ENCODE measurements at places on chromosomes 1 and 21.

GRCh38 chr1:91764471-91765115, 121.4 kb downstream of the TGFBR3 start:
- DNase-seq: no peak

GRCh38 chr21:33312121-33312520, 12.6 kb upstream of the IFNAR1 start:
- DNase-seq: no peak

GRCh38 chr1:229164348-229164747, 106.6 kb upstream of the RAB4A start:
- no peak for DNase-seq

DNA sequence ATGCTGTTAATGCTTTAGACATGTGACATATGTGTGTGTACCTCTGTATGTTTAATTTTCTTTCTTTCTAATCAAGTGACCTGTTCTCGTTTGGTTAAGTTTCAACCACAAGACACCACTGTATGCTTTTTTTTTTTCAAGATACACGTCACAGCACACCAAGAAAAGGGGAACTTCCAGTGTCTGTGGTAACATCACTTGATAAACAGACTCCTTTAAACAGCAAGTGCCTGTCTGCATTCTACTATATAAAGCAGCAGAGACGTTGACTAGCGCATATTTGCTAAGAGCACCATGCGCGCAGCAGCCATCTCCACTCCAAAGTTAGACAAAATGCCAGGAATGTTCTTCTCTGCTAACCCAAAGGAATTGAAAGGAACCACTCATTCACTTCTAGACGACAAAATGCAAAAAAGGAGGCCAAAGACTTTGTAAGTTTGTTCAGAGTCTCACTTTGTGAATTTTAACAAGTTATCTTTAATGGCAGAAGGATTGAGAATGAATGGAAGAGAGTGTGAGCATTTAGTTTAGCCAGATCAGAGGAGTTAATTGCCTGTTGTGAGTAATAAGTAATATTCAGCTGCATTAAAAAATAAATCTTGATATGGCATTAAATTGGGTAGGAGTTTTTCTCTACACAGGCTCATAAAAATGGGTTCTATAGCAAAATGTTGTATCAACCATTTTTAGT, at the start of gene RGS1:
RGS1 (plus strand) TSS at position 275 of the 691 bp plus-strand sequence; CDS start at position 295, 20 bp downstream.
- DNase-seq: no peak

GRCh38 chr1:67735206-67735605, 50.2 kb downstream of the GADD45A start:
- no peak for DNase-seq

GRCh38 chr1:230901671-230902070, 33.4 kb upstream of the C1orf198 start:
- no peak for DNase-seq

- no peak for DNase-seq
These were observed 36.0 kb downstream of the GPR3 start for GRCh38 chr1:27428316-27429028.

DNA sequence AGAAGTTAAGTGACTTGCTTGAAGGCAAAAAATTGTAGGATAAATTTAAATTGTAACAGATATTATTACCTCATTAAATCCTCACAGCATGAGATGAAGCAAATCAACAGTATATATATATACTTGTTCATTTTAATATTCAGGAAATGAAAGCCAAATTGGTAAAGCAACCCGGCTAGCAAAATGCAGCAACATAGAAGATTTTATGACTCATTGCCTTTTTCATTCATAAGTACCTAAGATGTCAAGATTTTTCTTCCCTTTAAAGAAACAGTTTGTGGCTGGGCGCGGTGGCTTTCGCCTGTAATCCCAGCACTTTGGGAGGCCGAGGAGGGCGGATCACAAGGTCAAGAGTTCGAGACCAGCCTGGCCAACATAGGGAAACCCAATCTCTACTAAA, 190.5 kb upstream of the NRIP1 start:
- DNase-seq: no peak

GRCh38 chr1:9143250-9143649, 14.3 kb upstream of the GPR157 start:
- DNase-seq: peak; percentile 36

- DNase-seq: no peak
These were observed 30.2 kb downstream of the LPAR3 start for GRCh38 chr1:84862810-84863251.

DNA sequence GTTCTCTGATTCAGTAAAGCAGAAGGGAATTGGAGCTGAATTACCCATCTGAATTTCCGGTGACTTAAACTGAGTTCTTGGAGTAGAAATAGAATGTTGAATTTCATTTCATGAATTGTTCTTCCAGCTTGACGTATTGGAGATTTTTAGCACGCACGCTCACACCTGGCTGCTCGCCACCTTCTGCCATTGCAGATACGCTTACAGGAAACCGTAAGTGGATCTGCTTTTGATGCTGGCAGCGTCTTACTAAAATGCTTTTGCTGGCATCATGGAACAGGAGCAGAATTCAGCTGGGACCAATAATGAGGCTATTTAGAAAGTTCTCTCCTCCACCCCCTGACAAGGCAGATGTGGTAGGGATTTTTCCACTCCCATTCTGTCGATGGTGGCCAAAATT, 17.7 kb upstream of the ELAVL4 start:
- no peak for DNase-seq

GRCh38 chr1:9101510-9102146, 27.3 kb downstream of the GPR157 start:
- peak; percentile 69 for DNase-seq

- no peak for DNase-seq
These were observed 64.2 kb downstream of the IRF2BP2 start for GRCh38 chr1:234545517-234546386.

DNA sequence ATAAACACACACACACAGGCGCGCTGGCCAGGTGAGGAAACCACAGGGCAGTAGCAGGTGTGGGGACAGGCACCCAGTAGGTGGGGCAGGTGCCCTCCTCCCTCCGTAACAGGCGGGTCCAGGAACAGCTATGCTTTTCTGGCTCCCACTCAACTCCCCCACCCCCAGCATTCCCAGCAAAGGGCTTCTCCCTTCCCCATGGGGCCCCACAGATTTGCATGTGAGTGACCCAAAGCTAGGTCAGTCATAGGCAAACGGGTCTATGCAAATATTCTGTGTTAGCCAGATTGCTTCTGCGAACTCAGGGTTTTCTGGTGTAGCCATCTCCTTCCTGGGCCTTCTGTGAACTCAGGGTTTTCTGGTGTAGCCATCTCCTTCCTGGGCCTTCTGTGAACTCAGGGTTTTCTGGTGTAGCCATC, 114.2 kb downstream of the SIK1 start:
- no peak for DNase-seq

DNA sequence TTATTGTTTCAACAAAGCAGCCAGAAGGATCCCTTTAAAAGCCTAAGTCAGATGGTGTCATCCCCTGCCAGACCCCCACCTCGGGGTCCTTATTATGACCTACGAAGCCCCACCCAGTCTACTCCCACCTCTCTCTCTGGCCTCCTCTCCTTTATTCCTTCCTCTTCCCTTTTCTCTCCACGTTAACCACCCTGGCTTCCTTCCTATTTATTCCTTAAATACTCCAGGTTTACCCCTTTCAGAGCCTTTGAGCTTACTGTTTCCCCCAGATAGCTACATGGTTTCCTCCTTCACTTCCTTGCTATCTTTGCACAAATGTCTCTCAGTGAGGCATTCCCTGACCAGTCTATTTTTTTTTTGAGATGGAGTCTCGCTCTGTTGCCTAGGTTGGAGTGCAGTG, 12.0 kb upstream of the SLC9A1 start:
- DNase-seq: no peak

GRCh38 chr21:32112195-32112594, 166.7 kb downstream of the MIS18A start:
- DNase-seq: no peak

DNA sequence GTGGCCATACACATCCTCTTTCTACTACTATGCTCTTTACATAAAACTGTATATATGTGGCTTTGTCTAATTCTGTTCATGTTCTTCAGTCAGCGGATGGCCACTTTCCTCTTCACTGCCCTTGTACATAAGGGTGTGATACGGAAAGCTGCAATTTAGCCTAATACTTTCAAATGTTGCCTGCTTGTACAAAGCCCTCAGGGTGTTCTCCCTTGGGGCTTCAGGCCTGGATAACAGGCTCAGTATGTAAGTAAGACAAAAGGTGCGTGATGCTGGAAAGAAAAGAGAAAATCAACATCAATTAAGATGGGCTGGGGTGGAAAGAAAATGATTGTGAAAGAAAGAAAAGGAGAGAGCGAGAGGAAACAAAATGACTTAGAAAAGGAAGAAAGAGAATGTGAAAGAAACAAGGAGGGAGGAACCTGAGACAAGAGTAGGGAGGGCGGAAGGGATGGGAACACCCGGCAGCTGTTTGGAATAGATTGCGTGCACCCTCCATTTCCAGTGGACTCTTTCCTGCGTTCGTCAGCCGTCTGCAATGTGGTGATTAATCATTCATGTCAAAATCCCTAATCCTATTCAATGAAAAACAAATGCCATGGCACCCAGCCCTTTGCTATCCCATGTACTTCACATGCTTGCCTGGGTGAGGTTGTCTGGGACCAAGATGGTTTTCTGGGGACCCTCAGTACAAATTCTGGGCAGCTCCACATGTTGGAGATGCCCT, 553.6 kb downstream of the NUF2 start:
- peak; percentile 99 for DNase-seq

DNA sequence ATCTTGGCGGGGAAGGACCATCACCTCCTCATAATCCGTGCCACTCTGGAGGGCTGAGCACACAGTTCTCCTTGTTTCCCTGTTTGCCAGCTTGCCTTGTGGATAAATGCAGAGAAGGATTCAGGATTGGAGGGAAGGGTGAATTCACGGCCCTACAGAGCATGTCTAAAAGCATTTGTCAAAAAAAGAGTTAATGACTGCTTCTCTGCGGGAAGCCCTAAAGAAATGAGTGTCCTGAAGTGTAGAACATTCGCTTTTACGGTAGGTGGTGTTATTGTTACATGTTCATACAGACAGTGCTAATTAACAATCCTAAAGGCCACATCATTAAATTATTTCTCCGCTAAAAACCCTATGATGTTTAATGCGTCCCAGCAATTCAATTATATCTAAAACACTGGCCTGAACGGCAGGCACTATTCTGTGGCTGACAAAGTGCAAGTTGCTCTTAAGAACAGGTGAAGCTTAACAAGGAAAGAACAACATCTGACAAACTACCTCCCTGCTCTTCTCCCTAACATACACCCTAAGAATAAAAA, 112.3 kb upstream of the NFIA start:
- peak; percentile 53 for DNase-seq

DNA sequence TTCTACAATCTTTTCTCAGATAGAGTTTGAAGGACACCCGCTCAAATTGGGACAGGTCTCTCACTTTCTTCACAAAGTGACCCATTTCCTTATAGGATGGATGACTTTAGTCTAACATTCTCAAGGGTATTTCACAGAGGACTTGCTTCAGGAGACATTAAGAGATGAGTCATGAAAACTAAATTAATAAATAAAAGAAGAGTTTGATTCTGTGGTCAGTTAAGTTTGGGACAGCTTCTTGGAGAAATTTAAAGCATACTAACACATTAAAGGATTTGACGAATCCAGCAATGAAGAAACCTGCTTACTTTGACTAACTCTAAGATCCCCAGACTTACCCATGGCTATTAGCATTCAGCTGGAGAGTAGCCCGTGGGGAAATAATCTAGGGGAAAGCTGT, 95.6 kb upstream of the RAB3GAP2 start:
- DNase-seq: no peak

DNA sequence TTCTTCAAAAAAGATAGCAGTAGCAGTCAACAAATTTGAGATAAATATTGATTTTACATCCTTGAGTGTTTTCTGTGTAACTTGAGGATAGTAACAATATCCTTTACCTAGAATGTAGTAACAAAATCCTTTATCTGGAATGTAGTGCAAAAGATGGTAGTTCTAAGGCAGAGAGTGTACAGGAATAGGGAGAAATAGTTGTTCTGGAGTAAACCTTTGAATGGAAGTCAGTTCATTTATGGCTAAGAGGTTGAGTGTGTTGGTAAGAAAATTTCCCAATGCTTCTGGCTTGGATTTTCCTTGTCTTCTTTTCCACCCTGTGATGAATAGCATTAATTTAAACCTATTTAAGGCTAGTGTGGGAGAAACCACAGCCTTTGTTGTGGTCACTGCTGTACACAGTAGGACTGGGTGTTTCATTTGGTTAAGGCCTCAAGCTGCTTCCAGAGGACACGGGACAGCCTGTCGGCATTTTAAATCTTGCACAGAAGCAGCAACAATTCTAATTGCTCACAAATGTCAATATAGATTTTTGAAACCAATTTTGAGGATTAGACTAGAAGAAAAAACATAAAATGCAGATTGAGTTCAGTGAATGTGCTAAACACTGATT, 11.3 kb downstream of the NFIA start:
- DNase-seq: no peak

DNA sequence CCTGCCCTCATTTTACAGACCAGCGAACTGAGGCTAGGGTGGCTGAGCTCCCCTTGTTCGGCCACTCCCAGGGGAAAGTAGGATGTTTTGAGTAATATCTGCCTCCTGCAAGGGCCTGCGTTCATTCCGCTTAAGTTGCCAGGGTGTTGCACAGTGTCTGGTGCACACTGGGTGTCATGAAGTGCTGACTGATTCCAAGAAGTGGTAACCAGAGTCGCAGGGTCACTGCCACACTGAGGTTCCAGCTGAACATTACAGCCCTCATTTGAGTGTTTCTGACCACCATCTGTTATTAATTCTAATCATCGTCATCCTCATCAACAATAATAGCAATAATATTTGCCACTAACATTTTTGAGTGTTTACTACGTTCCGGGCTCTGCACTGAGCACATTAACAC, 250.6 kb downstream of the KAZN start:
- DNase-seq: no peak

- no peak for DNase-seq
These were observed 173.1 kb upstream of the GALNT2 start for GRCh38 chr1:229893762-229894444.

DNA sequence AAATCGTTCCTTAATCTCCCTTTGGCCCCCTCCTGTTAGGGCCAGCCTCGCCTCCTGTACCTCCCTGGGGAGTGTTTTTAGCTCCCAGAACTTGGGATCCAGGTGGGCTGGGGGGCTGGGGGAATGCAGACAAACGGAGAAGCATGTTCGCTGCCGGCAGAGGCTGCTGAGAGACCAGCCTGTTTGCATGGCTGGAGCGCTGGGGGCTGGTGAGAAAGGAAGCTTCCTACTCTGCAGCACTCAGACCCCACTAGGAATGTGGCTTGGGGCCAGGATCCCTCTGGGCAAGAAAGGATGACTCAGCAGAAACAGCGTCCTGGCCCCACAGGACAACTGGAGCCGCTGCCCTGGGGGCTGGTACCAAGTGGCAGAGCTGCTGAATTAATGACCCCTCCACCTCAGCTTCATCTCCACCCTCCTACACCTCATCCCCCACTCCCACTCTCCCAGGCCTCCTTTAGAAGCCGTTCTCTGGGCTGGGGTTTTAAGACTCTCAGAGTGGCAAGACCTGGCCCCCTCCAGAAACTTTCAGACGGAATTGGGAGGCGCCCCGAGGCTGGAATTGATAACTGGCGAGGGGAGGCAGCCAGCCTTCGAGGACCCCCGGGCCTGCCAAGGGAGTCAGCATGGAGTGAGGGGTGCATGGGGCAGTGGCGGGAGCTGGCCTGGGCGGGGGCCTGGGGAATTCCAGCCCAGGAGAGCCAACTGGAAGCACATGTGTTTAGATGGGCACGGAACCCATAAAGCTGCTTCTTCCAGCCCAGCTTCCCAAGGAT, 28.5 kb upstream of the EPS8L3 start:
- peak; percentile 98 for DNase-seq
